ENCODE measurements at places on chromosomes 6 and 20. TPM values are rescaled to one million over a fixed set of nuclear protein-coding genes. Genes with fewer than 3 reads are reported as not detected.

The EPHA7 gene
- total RNA-seq: 0.95 TPM

GRCh38 chr6:56040223-56040622 is 164.8 kb upstream of the BMP5 start:
- no peak for DNase-seq
- H3K4me3 ChIP-seq: no peak overlapping the region
- H3K4me1 ChIP-seq: no peaks in the 10 kb centered on the region
- H3K27ac ChIP-seq: no peak overlapping the region
- H3K27me3 ChIP-seq: no peaks in the 10 kb centered on the region
- H3K36me3 ChIP-seq: no peaks in the 10 kb centered on the region

DNA sequence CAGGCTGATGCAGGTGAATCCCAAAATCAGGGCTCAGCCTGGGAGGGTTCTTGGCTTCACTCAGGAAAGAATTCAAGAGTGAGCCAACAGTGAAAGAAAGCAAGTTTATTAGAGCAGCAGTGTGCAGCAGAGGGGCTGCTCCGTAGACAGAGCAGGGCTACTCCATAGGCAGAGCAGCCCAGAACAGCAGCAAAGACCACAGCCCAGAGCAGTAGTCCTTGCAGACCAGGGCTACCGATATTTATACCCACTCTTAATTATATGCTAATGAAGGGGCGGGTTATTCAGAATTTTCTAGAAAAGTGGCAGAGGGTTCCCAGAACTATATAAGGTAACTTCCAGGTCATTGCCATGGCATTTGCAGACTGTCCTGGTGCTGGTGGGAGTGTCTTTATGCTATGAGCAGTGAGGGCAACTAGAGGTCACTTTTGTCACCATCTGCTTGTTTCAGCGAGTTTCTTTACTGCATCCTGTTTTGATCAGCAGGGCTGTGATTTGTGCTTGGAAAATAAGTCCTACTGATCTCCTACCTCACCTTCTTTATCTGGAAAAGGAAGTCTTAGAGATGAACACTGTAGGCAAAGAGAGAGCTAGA is 39.8 kb upstream of the PTPN1 start:
- no peak overlapping the region for H3K4me3 ChIP-seq
- H3K27ac ChIP-seq: no peak overlapping the region
- peaks cover 16% of the 10 kb centered on the region for H3K4me1 ChIP-seq
- H3K27me3 ChIP-seq: no peaks in the 10 kb centered on the region

- H3K4me1 ChIP-seq: no peaks in the 10 kb centered on the region
- no peak for DNase-seq
- H3K27me3 ChIP-seq: no peaks in the 10 kb centered on the region
- no peak overlapping the region for H3K4me3 ChIP-seq
- H3K36me3 ChIP-seq: no peaks in the 10 kb centered on the region
Observed at GRCh38 chr20:24102290-24102689, 113.7 kb upstream of the GGTLC1 start.

The TNFRSF6B gene
- 2.5 TPM for total RNA-seq

DNA sequence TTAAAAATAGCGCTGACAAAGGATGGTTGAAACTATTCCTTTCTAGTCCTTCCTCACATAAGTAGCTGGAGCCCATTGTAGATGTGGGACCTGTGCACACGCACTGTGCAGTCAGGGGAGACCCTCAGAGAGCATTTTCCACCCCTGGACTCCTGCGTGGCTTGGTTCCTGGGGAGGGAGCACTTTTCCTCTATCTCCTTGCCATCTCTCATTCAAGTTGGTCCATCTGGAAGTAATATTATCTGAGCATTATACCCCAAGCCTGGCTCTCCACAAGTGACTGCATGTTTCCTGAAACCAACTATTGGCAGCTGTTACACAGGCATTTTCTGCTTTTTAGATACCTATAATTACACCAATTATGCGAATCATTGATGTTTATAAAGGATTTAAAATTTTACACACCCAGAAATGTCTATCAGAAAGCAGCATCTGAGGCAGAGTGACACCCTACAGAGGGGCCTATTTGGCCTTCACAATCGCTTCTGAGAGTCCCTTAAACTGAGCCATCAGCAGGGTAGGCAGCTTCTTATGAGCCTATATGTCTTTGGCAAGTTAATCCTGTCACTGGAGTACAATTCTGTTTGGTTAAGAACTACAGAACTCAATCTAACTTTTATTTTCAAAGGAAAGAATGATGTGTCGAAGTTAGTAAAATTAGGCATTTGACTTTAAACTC is 18.7 kb downstream of the SOX4 start:
- H3K27me3 ChIP-seq: no peaks in the 10 kb centered on the region
- no peaks in the 10 kb centered on the region for H3K4me1 ChIP-seq
- H3K36me3 ChIP-seq: no peaks in the 10 kb centered on the region
- H3K4me3 ChIP-seq: no peak overlapping the region
- DNase-seq: no peak

- H3K36me3 ChIP-seq: no peaks in the 10 kb centered on the region
- H3K27ac ChIP-seq: no peak overlapping the region
- H3K27me3 ChIP-seq: no peaks in the 10 kb centered on the region
- no peak overlapping the region for H3K4me3 ChIP-seq
Observed at GRCh38 chr6:124792386-124792785, 169.9 kb upstream of the RNF217 start.

The ULBP3 gene
- total RNA-seq: 2.1 TPM

All from esophagus squamous epithelium (tissue), 5 donors.